ENCODE measurements at places on chromosomes 3 and 15.
A peak's percentile ranks its signal among the peaks of the same experiment; 100 is the strongest.

- no peak for ATAC-seq
Measured at GRCh38 chr3:6354653-6355052, 506.3 kb upstream of the GRM7 start.

DNA sequence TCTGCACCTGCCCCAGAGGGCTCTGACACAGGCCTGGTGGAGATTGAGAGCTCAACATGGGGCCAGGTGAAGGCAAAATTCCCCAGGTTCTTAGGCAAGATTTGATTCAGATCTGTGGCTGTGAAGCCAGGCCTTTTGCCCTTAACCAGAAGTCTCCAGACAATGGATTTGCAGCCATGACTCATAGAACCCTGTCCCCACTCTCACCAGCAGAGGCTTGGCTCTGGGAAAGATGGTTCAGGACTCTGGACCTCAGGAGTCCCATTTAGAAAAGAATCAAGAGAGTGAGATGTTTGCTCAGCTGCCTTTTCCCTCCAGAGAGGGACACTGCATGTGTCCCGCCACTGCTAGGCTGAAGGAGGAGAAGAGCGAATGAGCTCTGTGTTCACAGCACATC is 361.4 kb upstream of the ICE2 start:
- no peak for ATAC-seq

DNA sequence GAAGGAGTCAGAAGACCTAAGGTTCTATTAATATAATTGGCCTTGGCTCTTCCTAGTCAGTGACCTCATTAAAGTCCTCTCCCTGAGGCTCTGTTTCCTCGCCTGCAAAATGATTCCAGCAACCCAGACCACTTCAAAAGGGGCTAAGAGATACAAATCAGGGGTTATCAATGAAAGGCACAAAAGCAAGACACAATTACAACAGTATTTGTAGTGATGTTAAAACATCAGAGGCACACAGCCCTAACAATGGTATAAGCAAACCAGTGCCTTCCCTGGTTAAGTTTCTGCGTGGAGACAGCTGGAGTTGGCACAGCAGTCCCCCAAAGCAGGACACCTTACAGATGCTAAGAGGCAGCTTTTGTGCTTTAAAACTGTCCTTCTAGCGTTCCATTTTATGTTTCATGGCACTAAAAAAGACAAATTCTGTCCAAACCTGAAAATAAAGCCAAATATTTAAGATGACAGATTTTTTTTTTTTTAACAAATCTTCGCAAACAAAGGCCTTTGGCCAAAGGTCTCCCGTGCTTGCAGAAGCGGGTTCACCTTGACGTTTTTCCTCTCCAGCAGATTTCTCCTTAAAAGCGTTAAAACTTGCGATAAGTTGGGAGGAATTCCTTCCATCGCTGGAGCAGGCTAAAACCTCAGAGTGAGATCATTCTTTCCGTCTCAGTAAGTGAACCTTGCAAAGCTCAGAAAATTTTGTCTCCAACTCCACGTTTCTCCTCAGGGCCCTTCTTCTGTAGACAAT is 999 bp downstream of the ZNF280D start:
- peak; percentile 4 for ATAC-seq

DNA sequence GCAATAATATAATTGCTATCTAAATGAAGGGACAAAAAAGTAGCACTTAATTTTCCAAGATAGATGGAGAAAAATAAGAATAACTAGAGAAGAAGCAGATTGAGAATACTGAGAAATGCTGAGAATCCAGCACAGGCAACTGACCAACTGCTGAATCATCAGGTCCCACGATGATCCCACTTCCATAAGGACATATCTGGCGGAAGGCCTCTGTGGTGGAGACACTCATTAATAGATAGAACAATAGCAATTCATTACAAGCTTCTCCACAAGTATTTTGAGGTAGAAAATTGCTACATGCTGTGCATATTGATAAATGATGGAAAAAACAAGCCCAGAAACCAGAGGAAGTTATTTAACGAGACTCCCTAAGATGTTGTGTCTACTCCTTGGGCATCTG is 105.9 kb downstream of the DUT start:
- no peak for ATAC-seq

GRCh38 chr3:65483480-65483879 is 555.2 kb downstream of the MAGI1 start:
- no peak for ATAC-seq

- ATAC-seq: no peak
Measured at GRCh38 chr3:160660902-160661301, 16.1 kb upstream of the ARL14 start.

GRCh38 chr3:47347217-47347801 is 33.5 kb upstream of the PTPN23 start:
- ATAC-seq: no peak

- no peak for ATAC-seq
Measured at GRCh38 chr3:66481071-66482017, 19.5 kb downstream of the LRIG1 start.

GRCh38 chr3:175502155-175502554 is 643.0 kb downstream of the NAALADL2 start:
- ATAC-seq: peak; percentile 91

GRCh38 chr3:58564054-58564453 is 13.1 kb downstream of the FAM107A start:
- ATAC-seq: no peak

DNA sequence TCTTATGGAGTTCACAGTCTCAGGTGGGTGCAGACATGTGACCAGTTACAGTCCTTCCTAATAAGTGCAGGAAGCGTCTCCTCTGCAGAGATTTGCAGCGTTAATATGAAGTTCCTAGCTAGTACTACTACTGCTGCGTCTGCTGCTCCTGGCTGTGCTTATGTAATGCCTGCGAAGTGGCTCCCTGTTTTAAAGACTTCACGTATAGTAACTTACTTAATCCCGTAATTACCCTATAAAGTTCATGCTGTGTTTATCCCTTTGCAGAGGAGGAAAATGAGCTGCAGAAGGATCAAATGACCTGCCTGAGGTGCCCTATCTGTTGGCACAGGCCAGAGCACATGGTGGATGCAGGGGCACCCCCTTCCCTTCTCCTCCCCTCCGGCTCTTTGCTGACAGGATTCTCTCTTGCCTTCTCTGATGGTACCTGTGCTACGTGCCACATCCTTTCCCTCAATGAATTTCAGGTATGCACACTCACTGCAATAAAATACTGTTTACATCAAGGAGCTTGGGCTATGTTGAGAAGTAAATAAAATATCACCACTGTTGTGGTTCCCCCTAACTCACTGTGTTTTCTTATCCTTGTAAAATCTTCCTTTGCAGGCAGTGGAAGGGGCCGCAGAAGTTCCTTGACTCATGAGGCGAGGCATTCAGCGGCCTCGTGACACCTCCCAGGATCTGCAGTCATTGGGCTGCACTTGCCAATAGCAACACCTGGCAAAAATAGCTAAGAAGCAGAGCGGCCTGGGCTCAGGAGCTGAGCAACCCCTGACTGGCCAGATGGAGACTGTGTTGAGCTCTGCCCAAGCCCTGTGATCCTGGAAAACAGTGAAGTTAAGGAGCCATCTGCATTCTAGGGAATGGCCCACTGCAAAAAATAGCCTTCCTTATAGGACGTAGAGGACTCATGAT is 188.9 kb upstream of the ATP10A start:
- peak; percentile 87 for ATAC-seq

DNA sequence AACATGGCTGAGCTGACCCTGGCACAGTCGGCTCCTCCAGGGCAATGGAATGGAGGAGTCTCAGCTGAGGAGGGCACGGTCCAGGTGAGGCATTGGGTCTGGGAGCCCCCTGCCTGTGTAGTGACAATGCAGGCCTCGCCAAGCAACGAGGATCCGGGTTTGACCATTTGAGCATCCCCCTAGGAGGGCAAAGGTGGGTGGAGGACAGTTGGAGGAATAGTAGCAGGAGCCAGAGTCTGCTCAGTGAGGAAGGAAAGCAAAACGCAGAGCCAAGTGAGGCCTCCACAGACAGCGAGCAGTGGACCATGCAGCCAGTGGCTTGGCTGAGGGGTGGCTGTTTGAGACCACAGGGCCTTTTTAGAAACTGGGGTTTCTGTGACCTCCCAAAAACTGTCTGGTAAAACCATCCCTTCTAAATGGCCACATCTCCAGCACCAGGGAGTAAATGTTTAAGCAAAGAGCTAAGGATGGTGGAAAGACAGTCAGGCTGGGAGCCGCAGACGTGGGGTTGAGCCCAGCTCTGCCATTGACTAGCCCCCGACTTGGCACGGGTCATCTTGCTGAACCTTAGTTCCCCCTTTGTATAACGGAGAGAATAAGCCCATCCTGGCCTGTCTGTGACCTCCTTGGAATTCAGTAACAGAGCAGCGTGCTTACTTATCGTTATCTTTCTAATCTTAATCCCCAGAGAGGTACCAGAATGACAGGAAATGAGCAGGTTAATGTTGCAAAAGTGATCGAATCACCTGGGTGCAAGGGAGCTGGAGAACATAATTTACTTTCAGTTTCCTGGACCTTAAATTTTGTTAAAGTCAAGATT is 46.8 kb downstream of the CMTM6 start:
- ATAC-seq: no peak

DNA sequence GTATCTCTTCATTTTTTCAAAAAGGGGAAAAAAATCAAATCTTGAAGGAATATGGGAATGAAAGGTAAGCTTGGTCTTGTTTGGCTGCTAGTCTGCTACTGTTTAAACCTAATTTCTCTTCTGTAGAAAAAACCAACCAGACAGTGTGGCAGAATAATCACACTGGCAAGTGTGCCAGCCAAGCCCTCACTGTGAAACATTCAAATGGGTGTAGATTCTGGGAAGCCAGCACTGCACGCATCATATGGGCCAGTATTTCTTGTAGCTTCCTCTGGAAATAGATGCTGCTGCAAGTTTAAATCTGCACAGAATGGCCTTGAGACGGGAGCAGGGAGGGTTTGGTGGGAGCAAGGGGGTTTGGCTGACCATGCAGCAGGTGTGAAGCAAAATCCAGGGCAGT is 62.1 kb downstream of the POMGNT2 start:
- no peak for ATAC-seq

DNA sequence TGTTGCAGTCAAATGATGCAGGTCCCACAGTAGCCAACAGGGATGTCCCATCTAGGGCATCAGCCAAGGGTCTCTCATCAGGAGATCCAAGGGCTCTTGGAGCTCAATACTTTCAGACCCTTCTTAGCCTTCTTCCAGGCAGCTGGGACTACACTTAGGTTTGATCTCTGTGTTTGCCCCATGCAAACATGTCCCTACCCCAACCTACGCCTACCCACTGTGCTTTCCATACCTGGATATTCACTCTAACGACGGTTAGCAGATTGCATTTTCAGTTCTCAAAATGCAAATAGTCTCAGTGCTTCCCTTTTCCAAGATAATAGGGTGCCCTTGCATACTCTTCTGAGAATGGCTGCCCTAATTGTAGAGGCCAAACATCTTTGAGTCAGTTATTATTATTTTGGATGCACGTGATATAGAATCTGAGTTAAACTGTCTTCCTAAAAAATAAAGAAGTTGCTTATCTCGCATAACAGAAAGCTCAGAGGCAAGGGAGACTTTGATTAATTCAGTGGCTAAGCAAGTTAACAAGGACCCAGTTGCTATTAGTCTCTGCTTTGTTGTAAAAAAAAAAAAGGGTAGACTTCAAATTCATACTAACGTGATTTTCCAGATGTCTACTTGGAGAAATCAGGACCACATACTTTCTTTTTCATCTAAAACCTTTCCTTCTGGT is 1.0 kb upstream of the CEP70 start:
- no peak for ATAC-seq

DNA sequence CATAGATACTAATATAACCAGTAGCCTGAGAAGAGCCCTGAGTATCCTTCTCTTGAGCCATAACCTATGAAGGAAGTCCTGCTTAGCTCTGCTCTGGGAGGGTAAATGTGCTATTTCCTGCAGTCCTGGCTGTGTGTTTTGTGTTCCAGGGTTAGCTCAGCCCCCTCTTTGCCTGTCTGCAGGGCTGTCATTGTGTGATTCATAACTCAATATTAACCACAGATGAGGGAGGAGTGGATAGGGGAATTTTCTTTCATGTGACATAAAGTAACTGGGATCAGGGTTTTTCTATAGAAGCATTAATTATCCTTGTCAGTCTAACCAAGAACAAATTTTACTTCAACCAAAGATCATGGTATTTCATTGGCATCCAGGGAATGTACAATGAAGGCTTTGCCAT is 183.3 kb upstream of the ZBTB20 start:
- peak; percentile 100 for ATAC-seq

DNA sequence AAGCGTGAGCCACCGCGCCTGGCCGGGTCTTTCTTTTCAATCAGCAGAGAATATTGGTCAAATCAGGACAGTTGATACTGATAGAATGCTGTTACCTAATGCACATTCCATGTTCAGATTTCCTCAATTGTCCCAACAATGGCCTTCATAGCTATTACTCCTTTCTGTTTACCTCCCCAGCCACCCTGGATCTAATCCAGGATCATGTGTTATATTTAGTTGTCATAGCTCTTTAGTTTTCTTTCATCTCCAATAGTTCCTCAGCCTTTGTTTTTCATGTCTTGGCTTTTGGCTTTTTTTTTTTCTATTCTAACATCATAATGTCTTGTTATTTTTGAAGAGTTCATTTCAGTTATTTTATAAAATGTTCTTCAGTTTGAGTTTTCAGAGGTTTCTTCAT is 14.6 kb downstream of the USP3 start:
- ATAC-seq: no peak

DNA sequence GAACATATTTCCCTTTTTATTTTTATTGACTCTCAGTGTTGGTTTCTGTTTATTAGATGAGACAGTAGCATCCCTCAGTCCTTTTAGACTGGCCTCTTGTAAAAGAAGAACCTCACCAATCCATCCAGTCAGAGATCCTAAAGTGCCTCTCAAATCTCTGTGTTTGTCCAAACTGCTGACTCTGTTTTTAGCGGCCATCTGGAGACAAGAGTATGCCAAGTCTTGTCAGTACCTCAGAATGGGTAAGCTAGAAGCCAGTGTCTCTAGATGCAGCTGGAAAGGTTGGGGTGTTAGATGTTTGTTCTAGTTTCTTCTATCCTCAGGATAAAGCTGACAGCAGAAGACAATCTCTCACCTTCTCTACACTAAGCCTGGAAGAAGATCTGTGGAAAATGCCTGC is 537.7 kb upstream of the ZNF385D start:
- no peak for ATAC-seq

DNA sequence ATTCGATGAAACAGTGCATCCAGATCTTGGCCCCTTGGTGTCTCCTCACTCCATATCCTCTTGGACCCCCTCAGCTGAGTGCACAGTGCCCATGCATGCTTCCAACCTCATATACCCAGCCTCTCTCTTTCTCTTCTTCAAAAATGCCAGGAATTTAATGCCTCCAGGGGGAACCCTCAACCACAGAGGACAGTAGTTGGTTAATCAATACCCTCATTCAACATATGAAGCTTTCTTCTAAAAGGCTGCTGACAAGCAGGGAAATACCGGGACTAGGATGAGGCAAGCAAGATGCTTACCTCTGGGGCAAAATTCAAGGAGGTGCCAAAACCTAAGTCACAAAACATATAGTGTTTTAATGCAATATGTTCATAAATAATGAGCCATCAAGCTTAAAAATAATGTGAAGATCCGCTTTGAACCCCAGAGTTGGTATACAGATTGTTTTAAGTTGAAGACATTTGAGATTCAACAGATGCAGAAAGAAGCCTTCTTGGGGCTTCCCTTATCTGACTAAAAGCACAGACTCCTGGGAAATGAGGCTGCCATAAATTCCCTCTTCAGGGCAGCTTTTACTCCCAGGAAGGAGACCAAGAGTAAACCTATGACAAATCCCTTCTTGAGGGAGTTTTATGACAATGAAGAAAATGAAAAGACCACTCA is 48.2 kb upstream of the FHIT start:
- ATAC-seq: no peak

- ATAC-seq: peak; percentile 88
Measured at GRCh38 chr15:39127925-39128617, 452.8 kb upstream of the THBS1 start.
